ENCODE measurements at places on chromosomes 6 and 20.

- DNase-seq = no peak
Measured at GRCh38 chr6:131838051-131838450, 30.2 kb downstream of the ENPP1 start.

DNA sequence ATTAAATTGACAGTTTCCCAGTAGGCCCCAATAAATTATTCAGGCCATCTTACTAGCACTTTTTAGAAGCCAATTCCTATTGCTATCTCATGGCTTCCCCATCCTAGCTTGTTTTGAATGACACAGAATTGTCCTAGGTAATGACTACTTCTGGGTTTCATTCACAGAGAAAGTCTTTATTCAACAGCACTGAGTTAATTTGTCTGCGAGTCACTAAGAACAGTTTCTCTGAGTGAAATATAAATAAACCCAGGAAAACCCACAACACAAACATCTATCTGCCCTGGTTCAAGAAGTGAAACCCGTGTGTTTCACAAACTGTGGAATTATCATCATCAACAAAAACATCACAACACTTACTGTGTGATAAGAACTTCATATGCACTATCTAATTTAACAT, 1366.8 kb downstream of the EPHA7 start:
- DNase-seq = no peak

DNA sequence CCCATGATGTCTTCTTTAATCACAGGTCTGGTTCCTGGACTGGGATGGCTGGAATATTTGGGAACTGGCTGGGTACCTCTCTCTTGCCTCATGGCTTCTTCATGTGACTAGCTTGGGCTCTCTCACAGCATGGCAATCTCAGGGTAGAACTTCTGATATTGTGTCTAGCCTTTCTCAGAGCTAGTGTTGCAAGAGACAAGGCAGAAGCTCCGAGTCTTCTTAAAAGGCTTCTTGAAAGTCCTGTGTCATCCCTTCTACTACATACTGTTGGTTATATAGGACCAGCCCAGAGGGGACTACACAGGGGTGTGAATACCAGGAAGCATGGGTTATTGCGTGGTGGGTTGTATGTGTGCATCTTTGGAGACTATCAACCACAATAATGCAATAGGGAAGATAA, 23.3 kb downstream of the BCAS1 start:
- no peak for DNase-seq

GRCh38 chr20:64006490-64006889, 25.6 kb downstream of the PRPF6 start:
- DNase-seq = no peak

- DNase-seq = no peak
Measured at GRCh38 chr6:109204511-109204910, 109.2 kb downstream of the CEP57L1 start.

DNA sequence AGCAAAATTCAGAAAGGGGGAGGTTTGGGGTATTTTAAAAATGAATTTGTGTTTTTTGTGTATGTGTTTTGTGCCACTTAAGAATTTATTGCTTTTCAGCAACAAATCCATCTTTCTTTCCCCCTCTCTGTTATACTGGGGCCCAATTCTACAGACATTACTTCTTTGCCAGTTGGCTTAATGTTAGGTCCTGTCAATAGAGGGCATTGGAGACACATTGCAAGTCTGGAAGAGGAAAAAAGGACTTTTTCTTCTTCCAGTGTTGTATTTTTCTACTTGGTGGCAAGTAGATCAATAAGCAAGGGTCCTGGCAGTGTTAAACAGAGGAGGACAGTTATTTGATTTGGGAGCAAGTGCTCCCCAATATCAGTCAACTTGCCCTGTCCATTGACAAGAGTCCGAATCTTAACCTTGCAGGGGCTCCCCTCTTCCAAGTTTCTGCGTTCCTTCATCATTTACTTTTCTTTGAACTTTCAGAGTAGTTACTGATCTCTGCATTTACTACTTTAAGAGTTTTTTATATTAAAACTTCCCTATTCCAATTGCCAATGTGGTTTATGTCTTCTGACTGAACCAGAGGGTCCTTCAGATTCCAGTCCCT, 23.4 kb downstream of the SCML4 start:
- no peak for DNase-seq

Measured in activated CD4-positive, alpha-beta T cell treated with anti-CD3 and anti-CD28 coated beads, Interleukin-2, amount 50 U/mL, for 1 hour (primary cell).